ENCODE measurements at places on chromosomes 6 and 20.

DNA sequence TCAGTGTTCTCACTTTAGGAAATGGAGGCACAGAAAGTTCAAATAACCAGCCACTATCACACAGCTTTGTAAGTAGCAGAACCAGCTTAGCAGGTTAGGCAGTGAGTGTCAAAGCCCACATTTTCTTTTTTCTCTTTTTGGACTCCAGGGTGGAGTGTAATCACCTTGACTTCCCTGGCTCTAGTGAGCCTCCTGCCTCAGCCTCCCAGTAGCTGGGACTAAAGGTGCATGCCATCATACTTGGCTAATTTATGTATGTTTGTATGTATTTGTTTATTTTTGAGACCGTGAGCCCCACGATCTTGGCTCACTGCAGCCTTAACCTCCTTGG, 7.8 kb upstream of the NCOA3 start:
- no peak for DNase-seq

DNA sequence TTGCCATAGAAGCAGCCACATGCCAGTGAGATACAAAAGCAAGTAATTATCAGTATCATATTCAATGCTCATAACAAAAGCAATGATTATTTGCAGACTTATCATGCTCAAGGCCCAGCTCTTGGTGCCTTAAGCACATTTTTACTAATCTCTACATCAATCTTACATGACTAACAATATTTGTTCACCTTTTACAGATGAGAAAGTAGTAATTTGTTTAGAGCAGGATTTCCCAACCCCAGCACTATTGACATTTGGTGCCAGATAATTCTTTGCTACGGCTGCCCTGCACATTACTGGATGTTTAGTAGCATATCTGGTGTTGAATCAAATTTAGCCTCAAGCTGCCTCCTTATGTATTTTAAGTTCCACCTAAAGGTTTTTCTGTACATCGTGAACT, 19.0 kb upstream of the DOK5 start:
- no peak for DNase-seq

- DNase-seq, result no peak
These were observed 25.1 kb downstream of the JAG1 start for GRCh38 chr20:10648651-10649050.

- DNase-seq, result no peak
These were observed 484.0 kb upstream of the SOX4 start for GRCh38 chr6:21109391-21110178.

DNA sequence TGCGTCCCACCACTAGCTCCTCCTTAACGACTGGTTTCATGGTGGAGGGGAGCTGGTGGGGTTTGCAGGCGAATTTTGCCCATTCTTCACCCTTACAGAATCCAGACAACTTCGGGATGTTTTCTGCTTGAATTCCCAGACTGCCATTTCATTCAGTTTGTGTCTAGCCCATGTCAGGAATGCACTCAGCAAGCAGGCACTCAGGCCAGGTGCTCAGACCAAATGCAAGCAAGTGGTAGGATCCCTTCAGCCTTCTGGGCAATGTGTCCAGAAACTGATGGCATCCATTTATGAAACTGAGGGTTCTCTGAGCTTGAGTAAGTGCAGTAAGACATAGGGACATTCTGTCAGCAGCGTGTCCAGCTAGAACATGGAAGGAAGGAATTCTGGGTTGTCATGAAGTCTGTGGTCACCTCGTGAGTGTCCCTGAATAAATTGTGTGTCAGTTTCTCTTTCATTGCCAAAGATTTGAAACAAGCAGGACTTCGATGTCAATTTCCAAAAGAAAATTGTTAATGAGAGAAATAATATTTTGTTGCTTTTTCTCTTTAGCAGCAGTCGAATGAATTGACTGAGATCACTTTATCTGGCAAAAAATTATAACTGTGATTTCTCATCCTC, 21.8 kb upstream of the DACT2 start:
- no peak for DNase-seq

- DNase-seq, result no peak
These were observed 50.8 kb upstream of the MYLIP start for GRCh38 chr6:16078064-16078463.

GRCh38 chr6:148984531-148985056, 237.8 kb downstream of the UST start:
- DNase-seq, result no peak
